ENCODE measurements at places on chromosomes 11 and 22. TPM values are rescaled to one million over a fixed set of nuclear protein-coding genes. Genes with fewer than 3 reads are reported as not detected.

The NUDT22 gene
- total RNA-seq = 10.6 TPM

The FAM89B gene
- 21.9 TPM for total RNA-seq

The USP2 gene
- total RNA-seq = 0.74 TPM

The RANGAP1 gene
- total RNA-seq = 31.2 TPM

The PPFIA1 gene
- total RNA-seq = 23.1 TPM

The CEP164 gene
- total RNA-seq = 11.8 TPM

The KRTAP5-2 gene
- not detected for total RNA-seq

The OR52A1 gene
- not detected for total RNA-seq

The CCDC89 gene
- total RNA-seq = 0.25 TPM

The TTC38 gene
- total RNA-seq = 6.4 TPM
